ENCODE measurements at places on chromosomes 3 and 15. TPM values are rescaled to one million over a fixed set of nuclear protein-coding genes. Genes with fewer than 3 reads are reported as not detected.

GRCh38 chr3:48141604-48142137, 46.5 kb downstream of the CDC25A start:
- no peak for DNase-seq

DNA sequence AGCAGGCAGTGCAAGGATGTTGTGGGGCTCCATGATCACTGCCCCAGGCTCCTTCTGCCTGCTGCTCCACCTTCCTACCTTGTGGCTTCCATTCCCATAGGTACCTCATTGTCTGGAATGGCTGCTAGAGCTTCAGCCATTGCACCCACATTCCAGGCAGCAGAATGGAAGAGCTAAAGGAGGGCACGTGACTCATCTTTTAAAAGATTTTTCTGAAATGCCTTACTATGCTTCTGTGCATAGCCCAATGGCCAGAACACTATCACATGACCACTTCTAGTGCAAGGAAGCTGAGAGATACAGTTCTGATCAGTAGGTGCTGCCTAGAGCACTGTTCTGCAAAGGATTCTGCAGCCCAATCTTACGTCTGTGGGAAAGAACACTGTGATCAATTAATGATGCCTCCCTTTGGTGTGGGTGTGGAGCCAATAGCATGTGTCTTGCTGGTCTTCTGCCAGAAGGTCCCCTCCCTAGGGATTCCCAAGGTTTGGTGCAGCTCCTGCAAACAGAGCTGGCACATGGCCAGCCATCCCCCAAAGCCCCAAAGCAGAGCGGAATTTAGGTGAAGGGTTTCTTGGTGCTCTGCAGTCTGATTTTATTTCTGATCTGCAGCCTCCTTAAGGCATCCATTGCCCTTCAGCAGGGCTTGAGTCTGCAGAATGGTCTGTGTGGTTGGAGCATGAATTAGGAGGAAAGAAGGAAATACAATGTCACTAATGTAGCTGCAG, 34.4 kb downstream of the SPSB4 start:
- DNase-seq, result no peak

DNA sequence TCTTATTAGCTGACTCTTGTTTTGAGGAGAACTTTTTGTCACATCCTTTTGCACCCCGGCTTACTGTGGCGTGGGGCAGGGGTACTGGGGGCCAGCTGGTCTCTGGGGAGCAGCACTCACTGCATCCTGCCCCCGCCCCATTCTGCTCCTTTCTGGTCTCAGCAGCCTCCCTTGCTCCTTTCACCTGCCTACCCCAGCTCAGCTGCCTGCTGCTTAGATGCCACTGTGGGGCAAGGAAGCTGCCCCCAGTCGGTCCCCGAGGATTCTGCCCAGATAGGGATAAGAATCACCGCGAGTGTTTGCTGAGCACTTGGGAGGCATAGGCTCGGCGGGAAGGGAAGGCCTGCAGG, 32.0 kb downstream of the APBA2 start:
- no peak for DNase-seq

GRCh38 chr3:155972885-155973584, 102.6 kb downstream of the GMPS start:
- no peak for DNase-seq

- DNase-seq, result no peak
Measured at GRCh38 chr3:10187290-10187876, 22.7 kb downstream of the IRAK2 start.

DNA sequence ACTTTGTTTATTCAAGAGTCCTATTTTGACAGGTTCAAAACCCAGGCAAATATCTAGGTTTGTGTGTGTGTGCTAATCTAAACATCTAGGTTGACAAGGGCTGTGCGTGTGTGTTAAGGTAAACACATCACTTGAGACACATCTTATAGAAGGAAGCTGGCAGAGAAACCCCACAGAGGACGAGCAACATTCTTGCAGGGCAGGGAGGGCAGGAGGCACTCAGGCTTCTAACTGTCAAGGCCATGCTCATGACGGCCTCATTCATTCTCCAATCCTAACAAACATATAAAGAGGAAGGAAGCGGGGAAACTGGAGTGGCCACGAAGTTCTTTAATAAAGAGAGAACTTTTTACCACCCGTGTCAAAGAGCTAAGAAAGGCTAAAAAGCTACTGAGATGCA, 43.4 kb downstream of the SLCO2A1 start:
- DNase-seq, result no peak

DNA sequence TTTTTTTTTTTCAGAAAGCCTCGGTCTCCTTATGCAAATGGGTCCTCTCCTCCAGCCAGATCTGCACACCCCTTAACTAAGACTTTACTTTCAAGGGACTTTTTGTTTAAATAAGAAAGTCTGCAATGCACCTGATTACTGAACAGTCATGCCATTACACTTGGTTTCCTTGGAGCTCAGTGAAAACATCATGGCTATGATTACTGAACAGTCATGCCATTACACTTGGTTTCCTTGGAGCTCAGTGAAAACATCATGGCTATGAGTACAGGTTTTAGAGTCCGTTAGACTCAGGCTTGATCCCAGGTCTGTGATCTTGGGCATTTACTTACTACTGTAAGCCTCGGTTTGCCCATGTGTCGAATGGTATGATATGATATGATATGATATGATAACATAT, 10.1 kb downstream of the ENTPD3 start:
- no peak for DNase-seq

DNA sequence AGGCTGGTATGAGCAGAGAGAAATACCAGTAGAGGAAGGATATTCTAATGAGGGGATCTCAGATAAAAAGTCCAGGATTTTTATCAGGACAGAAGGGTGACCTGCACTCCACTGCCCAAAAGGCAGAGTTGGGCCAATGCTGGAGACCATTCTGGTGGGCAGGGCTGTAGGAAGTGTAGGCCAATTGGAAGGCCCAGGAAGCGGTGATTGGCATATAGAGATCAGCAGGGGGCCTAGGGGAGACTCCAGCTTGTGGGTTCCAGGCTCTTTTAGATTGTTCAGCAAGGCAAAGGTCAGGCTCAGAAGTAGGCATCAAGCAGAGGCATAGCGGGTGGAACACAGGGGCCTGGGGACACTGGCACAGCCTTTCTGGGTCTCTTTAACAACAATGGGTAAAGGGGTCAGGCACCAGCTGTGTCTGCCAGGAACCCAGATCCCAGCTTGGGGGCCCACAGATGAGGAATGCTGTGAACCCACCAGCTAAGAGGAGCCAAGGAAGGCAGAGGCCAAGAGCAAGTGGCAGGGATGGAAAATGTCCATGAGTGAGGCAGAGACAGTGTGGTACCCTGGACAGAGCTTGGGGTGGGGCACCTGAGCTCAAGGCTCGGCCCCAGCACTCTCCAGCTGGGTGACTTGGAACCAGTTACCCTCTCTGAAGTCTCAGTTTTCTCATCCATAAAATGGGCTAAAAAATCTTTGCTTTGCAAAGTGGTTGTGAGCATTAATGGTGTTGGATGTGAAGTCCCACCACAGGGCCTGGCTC, 27.0 kb upstream of the RASGRF1 start:
- no peak for DNase-seq

DNA sequence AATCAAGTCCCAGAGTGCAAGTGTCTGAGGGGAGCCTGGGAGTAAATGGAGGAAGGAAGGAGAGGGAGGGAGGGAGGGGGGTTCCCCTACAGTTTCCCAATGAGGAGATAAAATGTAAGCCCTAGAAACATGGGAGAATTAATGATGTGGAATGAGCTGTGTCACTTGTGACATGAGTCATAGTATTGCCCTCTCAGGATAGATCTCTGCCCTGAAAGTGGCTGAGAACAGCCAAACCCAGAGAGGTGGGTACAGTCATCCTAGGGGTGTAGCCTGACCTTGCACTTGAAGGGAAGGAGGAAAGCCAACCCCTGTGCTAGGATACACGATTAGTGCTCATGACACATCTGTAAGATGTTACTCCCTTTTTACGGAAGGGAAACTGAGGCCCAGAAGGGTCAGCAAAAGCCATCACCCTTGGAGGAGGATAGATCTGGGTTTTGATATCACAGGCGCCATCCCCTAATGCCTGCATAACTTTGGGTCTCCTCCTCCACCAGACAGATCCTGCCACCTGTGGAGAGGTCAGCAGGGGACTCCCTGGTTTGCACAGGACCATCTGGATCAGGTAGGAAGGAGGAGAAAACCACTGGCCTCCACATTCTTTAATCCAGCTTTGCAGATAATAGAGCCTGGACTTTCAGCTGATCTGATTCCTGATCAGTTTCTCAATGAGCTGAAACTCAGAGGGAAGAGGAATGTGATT, 23.1 kb upstream of the USP3 start:
- no peak for DNase-seq

GRCh38 chr3:65534805-65535204, 503.9 kb downstream of the MAGI1 start:
- DNase-seq, result no peak

GRCh38 chr3:124491098-124491497, 239.2 kb upstream of the UMPS start:
- DNase-seq, result no peak

DNA sequence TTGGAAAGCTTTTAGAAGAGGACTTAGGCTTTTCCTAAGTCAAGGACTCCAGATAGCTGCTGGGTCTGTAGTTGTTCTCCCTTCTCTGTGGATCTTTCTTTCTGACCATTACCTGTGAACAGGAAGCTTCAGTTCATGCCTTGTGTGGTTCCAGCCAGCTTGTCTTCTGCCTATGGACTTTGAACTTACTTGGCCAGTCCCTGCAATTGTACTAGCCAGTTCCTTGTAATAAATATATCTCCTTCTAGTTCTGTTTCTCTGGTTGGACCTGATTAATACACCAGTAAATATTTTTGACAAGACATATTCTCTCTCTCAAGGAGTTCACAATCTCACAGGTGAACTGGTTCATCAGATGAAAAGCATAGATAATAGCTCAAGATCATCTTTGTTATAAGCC, 341.3 kb upstream of the DPPA4 start:
- no peak for DNase-seq

GRCh38 chr3:171458071-171458863, 1.9 kb downstream of the TNIK start:
- peak; percentile 21 for DNase-seq

Gene AP3B2
- 0.18 TPM for total RNA-seq

Gene TRPM1
- total RNA-seq, result not detected

Gene SERPINI2
- not detected for total RNA-seq

Gene ZNF774
- 0.46 TPM for total RNA-seq

Gene GOLGA8O
- not detected for total RNA-seq

Gene SMCO1
- total RNA-seq, result not detected

Measured in activated T-cell treated with anti-CD3 and anti-CD28 coated beads, Interleukin-2, amount 50 U/mL, for 4 hours (primary cell).